ENCODE measurements at places on chromosomes 3 and 15. TPM values are rescaled to one million over a fixed set of nuclear protein-coding genes. Genes with fewer than 3 reads are reported as not detected.

COL6A5 gene
- 2.1 TPM for total RNA-seq

DLL4 gene
- 3.2 TPM for total RNA-seq

PLA2G4F gene
- 209 TPM for total RNA-seq

GPR160 gene
- total RNA-seq = 2.8 TPM

TGM4 gene
- not detected for total RNA-seq

GABRG3 gene
- total RNA-seq = 3.6 TPM

TTLL3 gene
- 64.1 TPM for total RNA-seq

ZSCAN2 gene
- 2.5 TPM for total RNA-seq

SEMA7A gene
- 22.4 TPM for total RNA-seq

SRP14 gene
- total RNA-seq = 169 TPM

IGSF11 gene
- 2.0 TPM for total RNA-seq

XCR1 gene
- 1.9 TPM for total RNA-seq

IL16 gene
- total RNA-seq = 19.9 TPM

OGG1 gene
- 27.2 TPM for total RNA-seq

MEIS2 gene
- total RNA-seq = 9.0 TPM

GCSAM gene
- 1.3 TPM for total RNA-seq

All from suprapubic skin (tissue), 4 donors.